ENCODE measurements at places on chromosomes 13 and 19.

DNA sequence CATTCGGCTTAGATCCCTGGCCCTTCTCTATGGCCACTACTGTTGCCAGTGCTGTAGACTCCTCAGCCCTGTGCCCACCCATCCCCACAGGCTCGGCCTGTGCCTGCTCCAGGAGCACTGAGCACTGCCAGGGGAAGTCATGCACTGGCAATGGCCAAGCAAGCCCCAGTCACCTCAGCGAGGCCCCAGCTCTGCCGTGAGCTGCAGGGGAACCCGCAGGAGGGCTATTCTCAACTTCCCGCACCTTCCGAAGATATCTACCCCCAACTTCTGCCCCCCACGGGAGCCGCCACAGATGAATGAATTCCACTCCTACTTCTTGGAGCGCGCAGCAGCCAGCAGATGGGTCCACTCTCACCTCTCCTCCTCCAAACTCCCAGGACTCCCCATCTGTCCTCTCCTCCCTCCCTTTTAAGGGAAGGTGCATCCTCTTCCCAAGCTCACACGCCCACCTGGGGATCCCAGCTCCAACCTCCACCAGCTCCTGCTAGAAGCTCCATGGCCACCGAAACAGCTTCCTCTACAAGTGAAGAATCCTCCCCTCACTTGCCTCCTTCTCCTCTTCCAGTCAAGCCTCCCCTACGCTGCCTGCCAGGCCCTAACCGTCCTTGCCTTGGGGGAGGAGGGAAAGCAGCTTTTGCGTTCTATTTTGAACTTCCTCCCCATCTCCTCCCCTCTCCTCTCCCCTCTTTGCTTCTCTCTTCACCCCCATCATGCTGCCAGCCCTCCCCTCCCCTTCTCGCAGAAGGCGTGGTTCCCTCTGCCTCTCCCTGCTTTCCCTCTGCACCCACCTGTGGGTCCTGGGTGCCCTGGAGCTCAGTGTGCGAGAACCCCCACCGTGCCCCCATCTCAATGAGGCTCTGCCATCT is 52.2 kb downstream of the PEPD start:
- DNase-seq, result no peak

DNA sequence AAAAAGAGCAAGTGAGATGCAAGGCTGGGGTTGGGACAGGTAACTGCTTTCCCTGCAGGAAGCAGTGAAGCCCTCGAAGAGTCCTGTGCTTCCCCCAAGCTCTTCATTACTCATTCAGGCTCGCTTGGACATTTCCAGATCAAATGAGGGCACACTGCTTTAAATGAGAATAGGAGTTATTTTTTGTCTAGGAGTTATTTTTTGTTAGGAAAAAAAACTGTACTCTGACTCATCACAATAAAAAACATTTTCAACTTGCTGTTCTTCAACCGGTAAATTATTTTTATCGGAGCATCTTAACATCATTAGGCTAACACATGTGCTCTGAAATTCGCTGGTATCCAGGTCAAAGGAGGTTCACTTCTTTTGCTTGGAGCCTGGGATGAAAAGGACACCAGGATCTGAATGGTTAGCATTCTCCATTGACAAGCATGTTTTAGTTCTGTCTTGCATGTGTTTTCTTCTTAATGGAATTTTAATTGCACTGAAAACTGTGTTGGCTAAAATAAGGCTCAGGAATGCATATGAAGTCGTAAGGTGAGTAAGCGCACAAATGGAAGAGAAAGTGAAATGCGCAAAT is 80.7 kb upstream of the STK24 start:
- no peak for DNase-seq

- DNase-seq, result peak; percentile 48
Measured at GRCh38 chr13:32650705-32651311, 64.6 kb downstream of the PDS5B start.

DNA sequence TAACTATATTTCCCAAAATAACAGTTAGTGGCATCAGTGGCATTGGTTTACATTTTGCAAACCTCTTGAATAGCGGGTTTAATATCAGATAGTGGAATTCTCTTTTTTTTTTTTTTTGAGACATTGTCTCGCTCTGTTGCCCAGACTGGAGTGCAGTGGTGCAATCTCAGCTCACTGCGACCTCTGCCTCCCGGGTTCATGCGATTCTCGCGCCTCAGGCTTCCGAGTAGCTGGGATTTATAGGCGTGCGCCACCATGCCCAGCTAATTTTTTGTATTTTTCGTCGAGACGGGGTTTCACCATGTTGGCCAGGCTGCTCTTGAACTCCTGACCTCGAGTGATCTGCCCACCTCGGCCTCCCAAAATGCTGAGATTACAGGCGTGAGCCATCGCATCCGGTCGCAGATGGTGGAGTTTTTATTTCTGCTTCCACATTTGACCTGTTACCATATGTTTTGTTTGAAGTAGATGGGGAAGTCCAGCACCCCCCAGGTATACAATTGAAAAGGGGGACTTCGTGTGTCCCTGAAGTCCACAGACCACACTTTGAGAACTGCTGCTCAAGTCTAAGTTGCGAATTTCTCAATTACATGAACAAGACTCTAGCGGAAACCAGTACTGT is 40.5 kb upstream of the XPO4 start:
- DNase-seq, result no peak

DNA sequence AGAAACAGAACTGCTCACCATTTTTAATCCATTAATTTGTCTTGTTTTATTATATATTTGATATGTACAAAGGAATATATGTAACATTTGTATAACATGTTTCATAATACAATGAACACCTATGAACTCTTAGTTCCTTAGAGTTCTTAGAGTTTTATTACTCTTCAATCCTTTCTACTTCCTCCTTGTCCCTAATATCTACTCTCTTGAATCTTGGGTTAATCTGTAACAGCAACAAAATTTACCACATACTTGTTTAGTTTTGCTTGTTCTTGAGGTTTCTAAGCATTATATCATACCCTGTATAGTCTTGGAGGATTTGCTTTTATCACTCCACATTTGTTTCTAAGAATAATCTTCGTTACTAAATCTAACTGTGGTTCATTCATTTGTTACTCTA is 151.4 kb downstream of the PDS5B start:
- no peak for DNase-seq

DNA sequence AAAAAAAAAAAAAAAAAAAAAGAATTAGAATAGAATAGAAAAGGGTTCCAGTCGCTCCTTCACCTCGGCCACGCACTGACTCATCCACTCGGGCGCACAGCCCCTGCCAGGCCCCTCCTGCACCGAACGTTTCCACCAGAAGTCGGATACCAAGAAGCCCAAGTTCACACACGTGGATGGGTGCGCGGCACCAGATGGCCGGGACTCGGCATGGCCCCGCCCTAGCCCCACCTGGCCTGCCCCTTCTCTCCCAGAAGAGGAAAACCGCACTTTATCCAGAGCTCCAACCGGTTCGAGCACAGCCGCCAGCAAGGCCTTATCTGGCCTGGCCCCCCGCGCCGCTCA is 5.9 kb downstream of the PRR36 start:
- DNase-seq, result no peak

- DNase-seq, result peak; percentile 75
Measured at GRCh38 chr19:1851654-1852580, 3.6 kb upstream of the REXO1 start.

GRCh38 chr19:27740396-27740795 is 1472.6 kb downstream of the UQCRFS1 start:
- no peak for DNase-seq

DNA sequence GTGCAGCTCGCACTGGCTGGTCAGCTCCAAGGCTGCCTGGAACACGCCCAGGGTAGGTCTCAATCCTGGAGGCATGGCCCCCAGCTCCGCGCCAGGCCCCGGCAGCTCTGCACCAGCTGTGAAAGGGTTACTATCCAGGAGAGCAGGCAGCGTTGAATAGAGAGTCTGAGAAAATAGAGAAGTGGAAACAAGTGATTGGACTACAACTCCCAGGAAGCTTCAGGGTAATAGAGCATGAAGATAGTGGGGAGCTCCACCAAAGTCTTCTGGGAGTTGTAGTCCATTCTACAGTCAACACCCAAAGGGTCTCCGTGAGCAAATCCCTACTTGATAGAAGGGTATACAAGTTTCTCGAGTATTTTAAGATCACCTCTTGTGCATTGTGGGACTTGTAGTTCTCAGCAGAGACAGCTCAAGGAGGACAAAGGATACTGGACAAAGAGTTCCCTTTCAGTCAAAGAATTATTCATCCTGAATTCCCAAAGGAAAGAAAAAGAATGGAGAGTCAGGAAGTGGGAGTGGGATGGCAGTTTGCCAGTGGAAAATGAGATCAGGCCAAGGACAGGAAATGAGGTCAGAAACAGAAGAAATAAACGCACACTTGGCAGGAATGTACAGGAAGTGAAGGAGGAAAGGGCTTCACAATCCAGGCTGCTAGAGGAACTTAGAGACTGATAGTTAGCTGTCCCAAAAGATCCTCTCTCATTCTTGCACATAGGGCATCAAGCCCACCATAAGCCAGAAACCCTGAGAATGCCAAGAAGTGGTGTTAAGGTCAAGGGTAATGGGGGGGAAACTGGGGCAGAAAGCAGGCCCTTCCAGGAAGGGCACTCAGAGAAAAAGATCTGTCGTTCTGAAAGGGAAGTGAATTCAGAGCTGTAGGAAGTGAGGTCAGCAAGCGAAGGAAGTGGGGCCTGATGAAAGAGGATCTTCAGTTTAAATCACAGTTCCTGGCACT is 5.5 kb upstream of the MAMSTR start:
- no peak for DNase-seq

GRCh38 chr13:44873461-44873860 is 115.8 kb downstream of the NUFIP1 start:
- no peak for DNase-seq

DNA sequence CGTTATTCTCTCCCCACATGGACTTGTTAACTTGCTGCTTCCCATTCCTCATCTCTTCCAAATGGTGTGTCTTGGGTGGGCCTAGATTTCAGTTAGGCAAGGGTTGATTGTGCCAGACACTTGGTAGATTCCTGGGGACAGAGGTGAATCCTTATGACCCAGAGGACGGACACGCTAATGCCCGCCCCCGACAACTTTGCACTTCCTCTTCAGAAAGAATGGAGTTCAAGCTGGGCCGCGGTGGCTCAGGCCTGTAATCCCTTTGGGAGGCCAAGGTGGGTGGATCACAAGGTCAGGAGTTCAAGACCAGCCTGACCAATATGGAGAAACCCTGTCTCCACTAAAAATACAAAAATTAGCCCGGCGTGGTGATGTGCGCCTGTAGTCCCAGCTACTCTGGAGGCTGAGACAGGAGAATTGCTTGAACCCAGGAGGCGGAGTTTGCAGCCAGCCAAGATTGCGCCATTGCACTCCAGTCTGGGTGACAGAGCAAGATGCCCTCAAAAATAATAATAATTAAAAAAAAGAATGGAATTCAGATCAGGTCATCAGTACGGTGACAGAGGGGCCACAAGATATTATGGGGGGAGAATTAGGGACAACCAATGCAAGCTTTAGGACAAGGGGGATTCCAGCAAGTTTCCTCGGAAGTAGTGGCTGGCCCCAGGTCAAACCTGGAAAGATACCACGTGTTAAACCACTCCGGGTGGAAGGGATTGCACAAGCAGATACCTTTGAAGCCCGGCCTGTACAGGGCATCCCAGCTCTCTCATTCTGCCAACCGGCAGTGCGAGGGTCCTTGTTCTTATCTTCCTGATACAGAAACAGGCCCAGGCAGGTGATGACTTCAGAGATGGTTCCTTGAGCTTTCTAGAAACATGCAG is 2.7 kb downstream of the MYO9B start:
- DNase-seq, result no peak

DNA sequence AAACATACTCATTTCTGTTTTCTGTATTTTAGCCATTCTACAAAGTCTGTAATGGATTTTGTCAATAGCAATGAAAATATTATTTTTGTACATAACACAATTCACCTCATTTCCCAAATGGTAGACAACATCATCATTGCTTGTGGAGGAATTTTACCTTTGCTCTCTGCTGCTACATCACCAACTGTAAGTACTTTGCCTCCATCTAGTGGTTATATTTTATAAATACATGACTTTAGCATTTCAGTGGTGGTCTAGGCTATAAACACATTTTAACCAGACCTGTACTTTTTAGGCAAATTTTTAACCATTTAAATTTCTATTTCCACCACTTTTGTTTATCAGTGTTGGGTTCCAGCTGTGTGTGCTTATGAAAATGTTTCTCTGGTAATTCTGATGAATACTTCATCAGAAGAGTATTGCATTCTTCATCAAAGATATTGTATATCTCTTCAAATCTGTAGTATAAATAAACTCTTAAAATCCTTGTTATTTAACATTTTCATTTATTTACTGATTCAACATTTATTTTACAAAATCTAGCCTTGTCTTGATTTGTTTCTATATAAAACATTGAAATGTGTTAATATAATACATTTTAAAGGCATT is 222.4 kb downstream of the NBEA start:
- no peak for DNase-seq

DNA sequence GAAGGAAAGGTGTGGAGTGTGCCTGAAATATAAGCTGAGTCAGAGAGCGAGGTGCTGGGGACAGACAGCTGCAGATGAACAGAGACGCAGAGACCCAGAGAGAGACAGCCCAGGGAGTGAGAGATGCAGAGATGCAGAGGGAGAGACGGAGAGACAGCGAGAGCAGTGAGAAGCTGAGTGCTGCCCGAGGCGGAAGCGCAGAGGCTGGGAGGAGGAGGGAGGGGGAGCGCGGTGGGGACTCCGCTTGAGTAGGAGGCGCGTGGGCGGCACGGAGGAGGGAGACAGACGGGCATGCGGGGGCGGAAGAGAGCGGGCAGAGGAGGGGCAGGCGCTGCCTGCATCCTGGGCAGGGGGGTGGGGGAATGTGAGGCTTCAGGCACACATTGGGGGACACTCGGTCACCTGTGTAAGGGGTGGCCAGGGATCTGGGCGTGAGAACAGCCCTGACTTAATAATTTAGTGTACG is 25.7 kb downstream of the SLC8A2 start:
- DNase-seq, result peak; percentile 67

GRCh38 chr19:10776900-10777650 is 58.9 kb downstream of the TMED1 start:
- DNase-seq, result no peak

DNA sequence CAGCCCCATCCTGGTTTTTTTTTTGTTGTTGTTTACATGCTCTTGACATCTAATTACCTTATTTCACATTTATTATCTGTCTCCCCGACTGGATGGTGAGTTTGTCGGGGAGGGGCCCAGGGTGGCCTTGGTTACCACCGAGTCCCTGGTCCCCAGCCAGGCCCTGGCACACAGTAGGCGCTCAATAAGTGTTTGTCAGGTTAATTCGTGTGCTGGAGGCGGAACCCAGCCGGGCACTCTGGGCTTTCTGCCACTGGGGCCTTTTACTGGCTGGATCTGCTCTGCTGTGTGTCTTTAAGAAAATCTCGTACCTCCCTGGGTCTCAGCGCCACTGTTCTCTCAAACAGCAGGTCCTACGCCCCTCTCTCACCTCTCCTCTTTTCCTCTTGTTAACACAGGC is 4.6 kb downstream of the NRTN start:
- DNase-seq, result no peak

DNA sequence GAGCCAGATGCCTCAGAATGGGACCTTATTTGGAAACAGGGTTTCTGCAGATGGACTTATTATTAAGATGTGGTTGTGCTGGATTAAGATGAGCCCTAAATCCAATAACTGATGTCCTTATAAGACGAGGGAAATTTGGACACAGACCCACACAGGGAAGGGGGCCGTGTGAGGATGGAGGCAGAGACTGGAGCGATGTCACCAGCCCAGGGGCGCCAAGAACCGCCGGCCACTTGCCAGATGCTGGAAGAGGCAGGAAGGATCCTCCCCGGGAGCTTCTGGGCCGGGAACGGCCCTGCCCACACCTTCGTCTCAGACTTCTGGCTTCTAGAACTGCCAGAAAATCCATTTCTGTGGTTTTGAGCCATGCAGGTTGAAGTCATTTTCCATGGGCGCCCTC is 26.6 kb downstream of the GNG7 start:
- DNase-seq, result no peak
